ENCODE measurements at places on chromosomes 12 and 14.

DNA sequence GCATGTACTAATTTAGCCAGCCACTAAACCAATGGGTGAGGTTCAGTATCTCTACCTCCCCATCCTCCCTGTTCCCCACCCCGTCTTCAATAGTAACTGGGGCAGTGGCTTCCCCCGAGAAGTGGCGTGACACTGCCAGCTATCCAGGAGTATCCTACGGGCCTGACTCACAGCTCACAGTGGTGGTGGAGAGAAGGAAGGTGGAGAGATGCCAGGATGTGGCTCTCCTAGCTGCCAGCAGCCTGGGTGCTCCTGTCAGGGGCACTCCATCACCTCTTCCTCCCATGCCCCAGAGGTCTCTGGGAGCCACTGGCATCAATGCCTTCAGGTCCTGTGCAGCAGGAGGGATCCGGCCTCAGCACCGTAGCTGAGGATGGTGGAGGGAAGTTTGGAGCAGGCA, 49.0 kb downstream of the TSPAN11 start:
- DNase-seq: no peak

GRCh38 chr12:38903596-38903995, 1.8 kb downstream of the CPNE8 start:
- DNase-seq: no peak

DNA sequence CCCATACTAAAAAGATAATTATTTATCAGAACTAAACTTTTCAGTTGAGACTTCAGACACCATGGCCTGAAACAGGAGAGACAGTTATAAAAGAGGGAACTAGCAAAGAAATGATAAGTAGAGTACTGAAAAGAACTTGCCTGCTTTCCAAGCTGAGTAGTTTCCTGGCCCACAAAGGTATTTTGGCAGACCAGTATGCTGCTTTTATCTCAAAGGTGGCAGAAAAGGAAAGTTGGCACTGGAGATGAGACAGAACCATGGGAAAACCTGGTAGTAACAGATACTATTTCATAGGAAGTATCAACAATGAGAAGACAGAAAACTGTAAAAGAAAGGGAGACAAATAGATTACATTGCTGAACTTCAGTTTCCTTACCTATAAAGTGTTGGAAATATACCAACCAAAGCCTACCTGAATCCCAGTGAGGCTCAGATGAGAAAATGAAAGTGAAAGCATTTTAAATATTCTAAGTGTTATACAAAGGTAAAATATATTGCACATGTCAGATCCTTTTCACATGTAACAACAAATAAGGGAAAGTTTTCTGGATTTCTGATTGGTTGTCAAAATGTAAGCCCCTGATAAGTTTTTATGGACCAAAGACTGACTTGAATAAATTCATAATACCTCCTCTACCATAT, 155.3 kb upstream of the FSCB start:
- no peak for DNase-seq

GRCh38 chr12:28498850-28499249, 308.6 kb downstream of the CCDC91 start:
- DNase-seq: no peak

DNA sequence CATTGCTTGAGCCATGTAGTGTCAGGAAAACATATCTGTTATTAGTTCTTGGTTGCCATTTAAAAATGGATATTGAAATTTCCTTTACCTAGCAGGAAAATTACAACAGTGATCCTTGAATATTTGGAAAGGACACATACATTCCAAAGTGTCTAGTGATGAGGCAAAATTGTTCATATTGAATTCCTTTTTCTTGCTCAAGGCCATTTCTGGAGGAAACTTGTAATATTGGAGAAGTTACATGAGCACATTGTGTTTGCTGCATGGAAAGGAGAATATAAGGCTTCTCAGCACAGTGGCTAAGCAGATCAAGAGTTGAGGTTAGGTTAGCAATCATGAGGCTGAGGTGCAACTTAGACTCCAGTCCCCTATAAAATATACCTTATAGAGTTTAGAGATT, 121.9 kb downstream of the PDE3A start:
- DNase-seq: no peak

DNA sequence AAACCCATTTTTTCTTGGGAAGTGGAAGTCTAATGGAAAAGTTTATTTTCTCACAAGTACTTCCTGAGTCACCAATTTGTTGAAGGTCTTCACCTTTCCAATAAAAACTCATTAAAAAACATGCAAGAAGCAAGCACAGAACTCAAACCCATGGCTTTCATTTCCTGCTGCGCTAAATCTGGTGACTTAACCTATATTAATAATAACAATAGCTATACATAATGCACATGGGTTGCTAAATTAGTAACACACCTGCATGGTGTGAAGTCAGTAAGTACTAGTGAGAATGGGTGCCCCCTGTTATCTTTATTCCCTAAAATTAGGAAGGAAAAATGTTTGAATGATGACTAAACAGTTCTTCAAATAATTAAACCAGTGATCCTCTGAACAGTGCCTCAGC, 52.3 kb downstream of the PPP2R5C start:
- DNase-seq: no peak

GRCh38 chr12:69602954-69603353, 7.8 kb downstream of the LRRC10 start:
- DNase-seq: no peak

DNA sequence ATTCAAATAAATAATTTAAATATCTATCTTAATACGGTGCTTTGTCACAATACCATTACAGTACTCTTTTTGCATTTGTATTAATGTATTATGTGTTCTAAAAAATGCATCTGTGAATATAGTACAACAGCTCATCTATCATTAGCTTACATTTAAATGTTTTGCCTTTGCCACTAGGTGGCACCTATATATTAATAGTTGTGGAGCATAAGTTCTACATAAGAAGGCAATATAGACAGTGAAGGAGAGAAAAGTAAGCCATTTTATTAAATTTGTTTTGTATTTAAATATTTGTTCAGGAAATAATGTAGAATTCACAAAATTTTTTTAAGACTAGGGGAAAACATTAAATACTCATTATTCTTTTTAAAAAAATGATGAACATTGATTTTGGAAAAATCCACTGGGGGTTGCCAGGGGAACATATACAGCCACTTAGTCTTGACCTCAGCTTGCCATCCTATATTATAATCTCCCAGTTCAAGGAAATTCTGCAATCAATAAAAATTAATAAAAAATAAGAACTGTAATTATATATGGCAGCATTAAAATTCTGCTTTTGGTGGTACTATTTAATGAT, 9.8 kb downstream of the CCER1 start:
- no peak for DNase-seq

- no peak for DNase-seq
Measured at GRCh38 chr12:19779395-19780056, 340.2 kb downstream of the AEBP2 start.

DNA sequence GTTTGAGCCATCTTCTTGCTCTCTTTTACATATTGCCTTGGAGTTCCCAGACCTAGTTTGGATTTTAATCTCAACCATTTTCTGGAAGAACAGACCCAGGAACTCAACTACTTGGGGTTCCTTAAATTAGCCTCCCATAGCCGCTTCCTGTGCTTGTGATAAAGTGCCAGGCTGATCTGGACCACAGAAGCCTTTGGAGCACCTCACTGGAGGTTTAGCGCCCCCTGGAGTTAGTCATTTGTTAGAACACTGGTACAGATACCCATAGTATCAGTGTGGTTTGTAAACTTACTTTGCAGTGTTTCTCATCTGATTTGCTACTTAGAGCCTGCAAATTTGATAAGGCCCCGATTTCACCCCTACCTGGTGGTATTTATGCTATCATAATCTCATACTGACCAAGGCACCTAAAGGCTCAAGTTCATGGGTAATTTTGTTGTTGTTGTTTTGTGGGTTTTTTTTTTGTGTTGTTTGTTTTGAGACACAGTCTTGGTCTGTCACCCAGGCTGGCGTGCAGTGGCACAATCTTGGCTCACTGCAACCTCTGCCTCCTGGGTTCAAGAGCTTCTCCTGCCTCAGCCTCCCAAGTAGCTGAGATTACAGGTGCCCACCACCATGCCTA, 3.7 kb downstream of the UNC119B start:
- no peak for DNase-seq

- no peak for DNase-seq
Measured at GRCh38 chr14:67773844-67774377, 42.5 kb downstream of the ZFYVE26 start.

DNA sequence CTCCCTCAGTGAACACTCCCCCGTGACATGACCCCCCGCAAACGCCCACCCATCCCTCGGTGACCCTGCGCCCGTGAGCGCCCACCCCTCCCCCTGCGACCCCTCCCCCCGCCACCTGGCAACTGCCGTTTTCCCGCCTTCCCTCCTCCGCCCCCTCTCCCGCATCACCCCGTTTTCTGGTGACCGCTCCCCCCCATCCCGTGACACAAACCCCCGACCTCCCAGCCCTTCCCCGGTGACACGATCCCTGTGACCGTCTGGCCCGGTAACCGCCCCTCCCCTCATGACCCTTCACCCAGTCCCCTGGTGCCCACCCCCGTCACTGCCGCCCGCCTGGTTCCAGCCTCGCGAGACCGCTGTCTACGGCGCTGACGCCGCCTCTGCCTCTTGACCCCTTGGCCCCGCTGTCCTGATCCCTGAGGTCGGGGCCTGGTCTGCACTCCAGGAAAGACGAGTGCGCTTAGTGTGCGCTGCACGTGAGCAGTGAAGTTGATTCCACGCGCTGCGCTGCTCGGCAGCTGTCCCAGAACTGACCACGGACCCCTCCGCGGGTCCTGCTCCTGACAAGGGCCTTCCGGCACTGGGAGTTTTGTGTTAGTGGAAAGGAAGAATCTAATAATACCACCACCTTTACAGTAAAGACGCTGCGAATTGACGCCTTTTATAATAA, 59.4 kb downstream of the DDX51 start:
- DNase-seq: no peak

GRCh38 chr12:13725049-13725448, 256.4 kb downstream of the GRIN2B start:
- DNase-seq: no peak

DNA sequence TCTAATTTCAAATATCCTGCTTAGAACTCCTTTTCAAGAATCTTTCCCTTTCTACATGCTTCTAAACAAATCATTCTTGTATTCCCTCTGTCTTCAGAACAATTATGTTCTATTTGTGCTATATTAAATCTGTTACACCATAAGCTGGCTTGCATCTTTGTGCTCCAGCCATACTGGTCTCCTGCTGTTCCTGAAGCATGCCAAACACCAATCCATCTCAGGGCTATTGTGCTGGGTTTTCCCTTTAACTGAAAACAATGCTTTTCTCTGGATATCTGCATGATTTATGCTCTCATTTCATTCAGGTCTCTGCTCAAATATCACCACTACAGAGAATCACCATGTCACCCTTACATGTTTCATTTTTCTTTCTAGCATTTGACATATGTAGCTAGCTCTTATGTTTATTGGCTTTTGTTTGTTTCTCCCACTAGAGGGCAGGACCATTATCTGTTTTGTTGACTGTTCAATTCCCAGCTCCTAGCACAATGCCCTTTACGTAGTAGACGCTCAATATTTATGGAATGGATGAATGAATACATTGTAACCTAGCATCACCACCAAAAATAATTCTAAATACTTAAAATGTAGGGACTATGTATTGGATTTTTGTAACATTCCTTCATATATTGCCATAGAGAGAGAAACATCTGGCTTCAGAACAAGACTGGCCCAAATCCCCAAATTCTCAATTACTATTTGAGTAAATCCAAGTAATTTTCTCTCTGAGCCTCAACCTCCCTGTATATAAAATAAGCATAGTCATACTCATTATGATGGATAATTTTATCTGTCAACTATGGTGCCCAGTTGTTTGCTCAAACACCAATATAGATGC, 302.0 kb upstream of the SYT1 start:
- DNase-seq: no peak

DNA sequence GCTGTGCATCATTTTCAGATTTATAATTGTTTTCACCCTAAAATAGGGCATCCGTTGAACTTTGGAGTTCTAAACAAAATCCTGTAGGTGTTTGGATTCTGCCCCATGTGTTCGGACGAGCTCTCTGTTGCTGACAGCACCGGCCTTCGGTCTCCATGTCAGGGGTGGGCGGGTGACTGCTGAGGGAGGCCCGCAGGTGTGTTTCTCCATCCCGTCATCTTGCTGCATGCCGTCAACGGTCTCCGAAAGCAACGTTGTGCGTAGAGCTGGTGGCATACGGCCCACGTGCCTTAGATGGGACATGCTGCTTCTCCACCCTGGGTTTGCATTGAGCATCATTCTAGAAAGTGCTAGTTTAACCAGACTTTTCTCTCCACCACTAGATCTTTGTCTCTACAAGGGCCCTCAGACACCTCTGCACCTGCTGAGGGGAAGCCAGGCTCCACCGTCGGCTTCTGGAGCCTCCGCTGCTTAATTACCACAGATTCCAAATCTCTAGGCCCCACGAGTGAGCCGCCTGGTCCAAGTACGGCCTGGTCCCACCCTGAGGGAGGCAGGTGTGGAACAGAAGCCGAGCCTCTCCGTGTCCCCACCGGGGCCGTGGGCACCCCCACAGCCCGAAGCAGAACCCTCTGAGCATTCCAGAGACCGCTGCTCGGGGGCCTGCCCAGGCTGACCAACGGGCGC, 15.7 kb upstream of the AMN start:
- no peak for DNase-seq

DNA sequence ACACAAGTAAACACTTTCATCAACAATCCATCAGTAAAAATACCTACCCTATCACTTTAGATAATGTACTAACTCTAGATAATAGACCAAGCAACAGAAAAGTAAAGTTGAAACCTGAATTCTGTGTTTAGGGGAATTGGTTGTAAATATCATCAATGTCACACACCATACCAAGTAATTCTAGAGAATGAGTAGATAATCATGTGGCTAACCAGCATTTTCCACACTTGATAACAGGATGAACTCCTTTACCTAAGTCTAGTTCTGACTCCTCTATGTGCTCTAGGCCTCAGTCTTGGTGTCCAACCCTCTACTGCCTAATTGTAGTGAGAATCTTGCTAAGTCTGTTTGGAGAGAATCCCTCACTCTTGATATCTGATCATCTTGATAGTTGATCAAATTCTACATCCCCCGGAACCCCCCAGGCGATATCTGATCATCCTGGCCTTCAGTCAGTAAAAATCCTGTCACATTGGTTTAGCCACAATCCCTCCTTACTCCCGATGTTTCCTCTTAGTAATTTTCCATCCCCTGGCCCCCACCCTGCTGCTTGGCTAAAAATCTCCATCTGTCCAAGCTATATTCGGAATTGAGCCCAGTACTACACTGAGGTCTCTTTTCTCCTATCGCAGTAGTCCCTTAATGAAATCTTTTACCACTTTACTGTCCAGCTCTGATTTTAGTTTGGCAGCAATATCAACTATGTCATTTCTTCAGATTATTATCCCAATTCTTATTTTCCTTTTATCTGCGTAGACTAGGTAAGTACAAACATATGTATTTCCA, 3.4 kb upstream of the SLCO1A2 start:
- DNase-seq: no peak

GRCh38 chr12:122646517-122647217, 56.5 kb downstream of the HCAR2 start:
- no peak for DNase-seq

- DNase-seq: no peak
Measured at GRCh38 chr12:5466521-5466960, 34.6 kb downstream of the NTF3 start.

DNA sequence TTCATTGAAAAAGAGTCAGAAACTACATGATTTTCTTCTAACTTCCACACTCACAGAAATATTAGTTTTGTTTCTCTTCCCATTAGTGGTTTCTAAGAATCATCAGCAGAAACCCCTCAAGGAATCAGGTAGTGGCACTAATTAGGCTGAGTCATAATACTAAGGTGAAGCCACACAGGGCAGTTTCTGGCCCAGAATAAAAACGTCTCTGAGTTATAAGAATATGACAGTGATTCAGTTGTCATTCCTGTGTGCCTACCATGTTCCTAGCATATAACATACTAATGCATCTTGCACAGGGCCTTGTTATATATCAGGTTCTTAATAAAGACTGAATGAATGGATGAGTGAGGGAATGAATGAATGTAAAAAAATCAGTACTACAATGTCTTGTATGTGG, 206.0 kb upstream of the PLEKHG7 start:
- no peak for DNase-seq

All from osteocyte (in vitro differentiated cells).